ENCODE measurements at places on chromosomes 2 and 18.

GRCh38 chr18:75694292-75694691 is 266.8 kb upstream of the SMIM21 start:
- no peak for DNase-seq

DNA sequence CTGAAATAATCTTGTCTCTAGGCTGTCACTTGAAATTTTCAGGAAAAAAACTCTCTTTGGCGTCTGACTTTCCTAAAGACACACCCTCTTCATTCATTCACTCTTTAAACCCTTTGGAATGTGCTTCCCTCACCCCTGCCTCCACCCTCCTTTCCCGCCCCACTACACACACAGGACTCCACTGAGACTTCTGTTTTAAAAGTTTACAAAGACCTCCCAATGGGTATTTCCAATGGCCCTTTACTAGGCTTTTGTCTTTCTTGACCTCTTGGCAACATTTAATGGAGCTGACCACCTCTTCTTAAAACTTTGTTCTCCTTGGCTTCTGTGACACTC is 96.1 kb downstream of the RBMS1 start:
- no peak for DNase-seq

GRCh38 chr2:11099122-11100065 is 55.9 kb upstream of the SLC66A3 start:
- DNase-seq: no peak

DNA sequence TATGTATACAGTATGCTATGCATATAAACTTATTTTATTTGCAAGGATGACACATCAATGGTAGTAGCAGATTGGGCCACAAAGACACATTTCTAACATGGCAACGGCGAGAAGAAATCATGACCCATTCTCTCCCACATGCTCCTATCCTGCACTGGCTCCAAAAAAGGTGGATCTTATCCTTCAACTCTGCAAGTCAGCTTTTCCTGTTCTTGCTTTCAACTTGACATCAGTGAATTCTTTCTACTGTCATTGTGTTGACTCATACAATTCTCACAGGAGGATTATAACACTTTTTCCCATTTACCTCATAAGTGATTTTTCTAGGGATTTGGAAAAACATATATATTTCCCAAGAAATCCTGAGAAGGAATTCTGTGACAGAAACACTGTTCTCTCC is 53.1 kb downstream of the ACVR1 start:
- no peak for DNase-seq

- no peak for DNase-seq
Measured at GRCh38 chr18:34647251-34647650, 62.8 kb upstream of the DTNA start.

GRCh38 chr2:233275223-233275622 is 23.8 kb downstream of the ATG16L1 start:
- DNase-seq: no peak
